ENCODE measurements at places on chromosomes 16 and 17.
A peak's percentile ranks its signal among the peaks of the same experiment; 100 is the strongest.

GRCh38 chr17:7014261-7014994 lies 2.0 kb downstream of the RNASEK start:
- H3K27ac ChIP-seq: peak overlapping the region; percentile 99
- peaks cover 15% of the 10 kb centered on the region for H3K27me3 ChIP-seq
- peak; percentile 96 for DNase-seq
- peak overlapping the region; percentile 98 for H3K4me3 ChIP-seq
- peaks cover 18% of the 10 kb centered on the region for H3K36me3 ChIP-seq
- H3K4me1 ChIP-seq: peaks cover 70% of the 10 kb centered on the region

DNA sequence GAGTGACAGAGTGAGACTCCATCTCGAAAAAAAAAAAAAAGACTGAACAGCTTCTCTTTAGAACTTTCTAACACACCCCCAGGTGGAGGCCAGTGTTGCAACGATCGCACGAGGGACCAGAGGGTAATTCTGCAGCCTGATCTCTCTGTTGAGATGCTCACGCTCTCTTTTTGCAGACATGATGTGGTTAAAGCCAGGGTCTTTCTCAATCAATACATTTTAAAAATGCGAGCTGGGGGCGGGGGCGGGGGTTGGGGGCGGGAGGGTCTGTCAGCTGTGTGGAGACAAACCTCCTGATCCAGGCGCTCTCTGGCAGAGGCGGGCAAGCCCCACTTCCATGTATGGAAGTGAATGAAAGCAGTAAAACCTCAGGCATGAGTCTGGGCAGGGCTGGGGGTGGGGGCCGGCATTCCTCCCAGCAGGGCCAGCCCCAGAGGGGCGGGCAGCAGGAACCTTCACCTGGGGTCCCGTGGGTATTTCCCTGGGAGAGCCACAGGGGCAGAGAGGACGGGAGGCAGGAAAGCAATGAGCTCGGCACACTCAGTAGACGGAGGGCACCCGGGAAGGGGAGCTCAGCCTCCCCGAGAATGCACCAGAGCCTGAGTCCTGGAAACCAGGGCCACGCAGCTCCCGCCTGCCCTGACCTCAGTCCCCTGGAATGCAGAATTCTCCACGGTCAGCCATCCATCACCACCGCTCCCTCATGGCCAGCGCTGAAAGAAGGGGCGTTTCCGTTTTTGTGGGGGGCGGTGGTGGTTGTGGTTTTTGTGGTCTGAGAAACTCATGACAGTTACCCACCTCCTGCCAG lies 28.0 kb downstream of the NXN start:
- no peak overlapping the region for H3K4me3 ChIP-seq
- peaks cover 3% of the 10 kb centered on the region for H3K27me3 ChIP-seq
- H3K4me1 ChIP-seq: peaks cover 16% of the 10 kb centered on the region
- peaks cover 5% of the 10 kb centered on the region for H3K36me3 ChIP-seq
- no peak overlapping the region for H3K27ac ChIP-seq

DNA sequence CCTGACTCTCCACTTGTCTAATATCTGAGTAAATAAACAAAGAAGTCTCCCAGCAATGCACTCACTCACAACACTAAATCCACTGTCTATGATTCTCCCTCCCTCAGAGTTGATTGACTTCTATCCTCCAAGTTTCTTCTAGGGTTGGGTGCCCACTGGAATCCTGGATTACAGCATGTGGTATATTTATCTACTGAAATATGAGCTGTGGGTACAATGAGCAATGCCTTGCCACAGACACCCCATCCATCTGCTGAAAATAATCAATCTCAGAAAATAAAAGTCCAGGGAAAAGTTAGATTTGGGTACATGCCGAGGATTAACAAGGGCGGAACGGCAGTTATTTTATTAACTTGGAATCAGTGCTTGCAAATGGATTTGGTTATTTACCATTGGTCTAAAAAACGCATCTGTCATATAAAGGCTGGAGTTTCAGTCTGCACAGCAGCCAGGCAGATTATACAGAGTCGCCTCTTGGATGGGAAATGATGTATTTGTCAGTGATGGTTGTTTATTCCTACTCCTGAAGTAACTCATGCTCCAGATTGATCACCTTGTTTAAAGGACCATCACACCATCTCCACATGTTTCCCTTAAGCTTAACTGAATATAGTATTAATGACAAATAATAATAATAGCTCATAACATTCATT lies 193.9 kb upstream of the SOX9 start:
- no peaks in the 10 kb centered on the region for H3K36me3 ChIP-seq
- DNase-seq: no peak
- H3K27ac ChIP-seq: no peak overlapping the region
- H3K4me1 ChIP-seq: peaks cover 6% of the 10 kb centered on the region

- no peak overlapping the region for H3K27ac ChIP-seq
- no peaks in the 10 kb centered on the region for H3K4me1 ChIP-seq
- H3K4me3 ChIP-seq: no peak overlapping the region
- no peak for DNase-seq
These were observed 234.4 kb downstream of the ZNF423 start for GRCh38 chr16:49621241-49622083.

DNA sequence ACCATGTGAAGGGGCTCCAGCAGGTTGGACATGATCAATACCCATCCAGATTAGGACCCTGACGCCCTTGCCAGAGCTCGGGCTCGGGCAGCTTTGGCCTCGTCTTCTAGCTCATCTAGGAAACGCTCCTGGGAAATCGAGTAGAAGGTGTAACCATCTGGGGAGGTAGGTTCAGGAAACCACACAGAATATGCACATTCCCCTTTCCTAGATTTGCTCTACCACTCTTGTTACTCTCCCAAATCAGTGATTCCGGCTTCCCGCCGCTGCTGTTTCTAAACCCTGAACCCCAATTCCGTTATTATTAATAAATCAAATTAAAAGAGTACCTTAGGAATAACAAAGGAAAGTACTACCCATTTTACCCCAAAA lies 507 bp downstream of the COA3 start:
- no peak overlapping the region for H3K27ac ChIP-seq
- H3K36me3 ChIP-seq: peaks cover 6% of the 10 kb centered on the region
- DNase-seq: no peak
- H3K27me3 ChIP-seq: peaks cover 11% of the 10 kb centered on the region
- peak overlapping the region; percentile 95 for H3K4me3 ChIP-seq
- peaks cover 30% of the 10 kb centered on the region for H3K4me1 ChIP-seq

DNA sequence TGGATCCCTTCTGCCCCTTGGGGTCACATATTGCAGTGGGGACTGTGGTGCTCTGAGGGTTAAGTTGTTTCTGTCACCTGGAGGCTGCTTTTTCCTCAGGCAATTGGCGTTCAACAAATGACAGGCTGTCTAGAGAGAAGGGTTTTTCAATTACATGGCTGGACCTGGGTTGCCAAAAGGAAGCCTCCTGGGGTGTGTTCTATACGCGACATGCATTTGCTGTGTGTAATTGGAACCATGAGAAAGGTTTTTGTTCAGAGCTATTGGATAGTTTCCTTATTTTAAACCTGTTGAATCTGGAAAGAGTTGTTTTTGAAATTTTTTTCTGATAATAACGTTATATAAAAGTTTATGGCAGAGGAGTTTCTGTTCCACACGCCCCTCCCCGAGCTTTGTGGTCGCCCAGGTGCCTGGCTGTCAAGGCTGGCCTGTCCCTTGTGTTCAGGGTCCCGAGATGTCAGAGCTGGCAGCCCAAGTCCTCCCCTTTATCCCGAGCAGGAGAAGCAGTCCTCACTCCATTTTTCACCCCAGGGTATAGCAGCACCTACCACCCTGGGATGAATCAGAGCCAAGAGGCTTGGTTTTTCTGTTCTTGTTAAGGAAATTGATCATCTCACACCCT lies 26.1 kb upstream of the ZNF750 start:
- H3K27ac ChIP-seq: no peak overlapping the region
- DNase-seq: no peak
- H3K4me3 ChIP-seq: no peak overlapping the region
- peaks cover 10% of the 10 kb centered on the region for H3K27me3 ChIP-seq
- peaks cover 12% of the 10 kb centered on the region for H3K36me3 ChIP-seq
- H3K4me1 ChIP-seq: peaks cover 10% of the 10 kb centered on the region

Data from endothelial cell (in vitro differentiated cells).